Sigmoid colon (tissue), 7 donors: ENCODE measurements at places on chromosomes 13 and 19. TPM values are rescaled to one million over a fixed set of nuclear protein-coding genes. Genes with fewer than 3 reads are reported as not detected.
A peak's percentile ranks its signal among the peaks of the same experiment; 100 is the strongest.

GRCh38 chr19:58330458-58330857 is 3.7 kb downstream of the ZSCAN22 start:
- no peak overlapping the region for H3K4me3 ChIP-seq
- no peak overlapping the region for H3K27ac ChIP-seq
- no peak for DNase-seq
- H3K36me3 ChIP-seq, result peaks cover 7% of the 10 kb centered on the region

DNA sequence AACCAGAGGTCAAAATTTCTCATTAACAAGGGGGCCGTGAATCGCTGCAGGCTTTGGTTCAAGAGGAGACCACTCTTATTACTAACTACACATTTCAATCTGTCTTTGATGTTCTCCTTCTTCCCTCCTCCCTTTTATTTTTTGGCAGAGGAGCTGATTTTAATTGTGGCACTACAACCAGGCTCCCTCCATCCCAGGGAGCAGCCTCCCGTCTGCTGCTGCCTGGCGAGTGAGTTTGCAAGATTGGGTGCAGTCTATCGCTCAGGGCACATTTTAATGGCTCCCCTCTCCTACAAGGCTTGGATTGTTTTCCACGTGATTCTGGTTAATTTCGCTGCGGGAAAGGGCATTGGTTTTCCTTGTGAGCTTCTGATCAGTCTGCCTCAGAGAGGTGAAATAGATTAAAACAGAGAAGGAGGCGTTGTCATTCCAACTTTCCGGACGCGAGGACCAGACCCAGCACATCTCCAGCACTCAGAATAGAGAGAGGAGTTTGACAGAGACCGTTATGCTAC is 81.4 kb downstream of the KCTD15 start:
- no peak for DNase-seq
- no peaks in the 10 kb centered on the region for H3K27me3 ChIP-seq
- no peaks in the 10 kb centered on the region for H3K36me3 ChIP-seq
- H3K4me1 ChIP-seq, result no peaks in the 10 kb centered on the region
- H3K4me3 ChIP-seq, result no peak overlapping the region
- H3K27ac ChIP-seq, result no peak overlapping the region

DNA sequence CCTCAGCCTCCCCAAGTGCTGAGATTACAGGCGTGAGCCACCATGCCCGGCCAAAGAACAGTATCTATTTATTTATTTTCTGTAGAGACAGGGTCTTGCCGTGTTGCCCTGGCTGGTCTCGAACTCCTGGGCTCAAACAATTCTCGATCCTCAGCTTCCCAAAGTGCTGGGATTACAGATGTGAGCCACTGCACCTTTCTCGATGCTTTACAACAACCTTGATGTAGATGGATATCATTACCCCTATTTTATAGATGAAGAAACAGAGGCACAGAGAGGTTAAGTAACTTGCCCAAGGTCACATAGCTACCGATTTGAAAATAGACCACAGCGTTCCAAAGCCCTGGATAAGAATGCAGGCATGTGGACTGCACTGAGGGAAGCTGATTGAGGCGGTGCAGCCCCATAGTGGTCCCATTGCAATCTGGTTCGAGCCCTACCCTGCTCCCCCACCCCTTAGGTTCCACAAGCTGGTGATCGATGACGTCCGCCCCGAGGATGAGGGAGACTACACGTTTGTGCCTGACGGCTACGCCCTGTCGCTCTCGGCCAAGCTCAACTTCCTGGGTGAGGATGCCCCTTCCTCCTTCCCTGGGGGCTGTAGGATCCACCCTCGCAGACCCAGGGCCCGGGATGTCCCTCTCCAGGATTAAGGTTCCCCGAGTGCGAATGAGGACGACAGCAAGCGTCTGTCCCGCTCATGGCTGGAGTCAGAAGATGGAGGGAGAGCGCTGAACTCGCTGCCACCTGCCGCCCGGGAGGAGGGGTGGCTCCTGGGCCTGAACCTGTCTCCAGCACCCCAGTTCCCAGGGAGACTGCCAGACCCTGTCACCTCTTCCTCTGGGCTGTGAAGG is 17.9 kb downstream of the MYBPC2 start:
- H3K27me3 ChIP-seq, result no peaks in the 10 kb centered on the region
- no peak overlapping the region for H3K27ac ChIP-seq
- no peak for DNase-seq
- H3K4me3 ChIP-seq, result no peak overlapping the region
- no peaks in the 10 kb centered on the region for H3K4me1 ChIP-seq

- no peak overlapping the region for H3K4me3 ChIP-seq
- DNase-seq, result no peak
- no peaks in the 10 kb centered on the region for H3K36me3 ChIP-seq
- H3K27me3 ChIP-seq, result no peaks in the 10 kb centered on the region
Measured at GRCh38 chr13:20684546-20684945, 19.0 kb upstream of the IL17D start.

DNA sequence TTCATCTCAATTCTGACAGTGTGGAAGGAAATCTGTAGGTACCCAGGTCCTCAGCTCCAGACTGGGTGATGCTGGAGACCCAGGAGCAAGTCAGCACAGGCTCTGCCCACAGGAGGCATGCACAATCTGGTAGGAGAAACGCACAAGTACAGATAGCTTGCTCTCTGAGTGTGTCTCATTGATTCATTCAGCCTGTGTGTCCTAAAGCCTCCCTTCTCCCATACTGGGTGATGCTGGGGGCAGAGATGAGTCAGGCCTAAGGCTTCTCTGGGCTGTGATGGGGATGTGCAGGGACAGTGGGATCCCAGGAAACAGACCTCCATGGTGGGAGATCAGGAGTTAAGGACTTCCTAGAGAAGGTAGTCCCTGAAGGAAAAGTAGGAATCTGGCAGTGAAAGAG is 6.8 kb downstream of the ZNF526 start:
- peaks cover 31% of the 10 kb centered on the region for H3K36me3 ChIP-seq
- no peaks in the 10 kb centered on the region for H3K4me1 ChIP-seq
- no peaks in the 10 kb centered on the region for H3K27me3 ChIP-seq
- no peak overlapping the region for H3K4me3 ChIP-seq
- H3K27ac ChIP-seq, result no peak overlapping the region

DNA sequence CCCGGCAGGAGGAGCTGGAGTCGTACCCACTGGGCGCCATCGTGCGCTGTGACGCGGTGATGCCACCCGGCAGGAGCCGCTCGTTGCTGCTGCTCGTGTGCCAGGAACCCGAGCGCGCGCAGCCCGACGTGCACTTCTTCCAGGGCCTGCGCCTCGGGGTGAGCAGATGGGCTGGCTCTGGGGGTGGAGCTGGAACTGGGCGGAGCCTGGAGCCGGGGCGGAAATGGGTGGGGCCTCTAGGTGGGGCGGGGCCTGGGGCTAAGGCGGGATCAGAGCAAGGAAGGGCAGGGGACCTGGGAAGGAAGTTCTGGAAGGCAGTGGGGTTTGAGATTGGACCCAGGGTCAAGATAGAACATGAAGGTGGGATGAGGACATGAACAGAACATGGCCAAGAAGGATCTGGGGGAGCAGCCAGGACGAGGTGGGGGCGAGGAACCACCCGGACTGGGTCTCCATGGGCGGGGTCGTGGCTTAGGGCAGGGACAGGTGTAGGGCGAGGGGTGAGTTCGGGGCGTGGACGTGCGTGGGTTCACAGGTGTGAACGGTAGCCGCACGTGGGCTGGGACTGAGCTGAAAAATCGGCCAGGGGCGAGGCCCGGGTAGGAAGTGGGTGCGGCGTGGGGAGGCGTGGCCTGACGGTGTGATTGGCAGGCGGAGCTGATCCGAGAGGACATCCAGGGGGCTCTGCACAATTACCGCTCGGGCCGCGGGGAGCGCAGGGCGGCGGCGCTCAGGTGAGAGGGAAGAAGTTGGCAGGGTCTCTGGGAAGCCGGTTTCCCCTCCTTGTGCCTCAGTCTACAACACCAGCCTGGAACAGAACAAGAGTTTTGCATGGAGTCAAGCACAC is 4.7 kb downstream of the EPS8L1 start:
- peak overlapping the region; percentile 36 for H3K4me3 ChIP-seq
- no peak for DNase-seq
- peaks cover 61% of the 10 kb centered on the region for H3K27me3 ChIP-seq
- peaks cover 26% of the 10 kb centered on the region for H3K4me1 ChIP-seq

DNA sequence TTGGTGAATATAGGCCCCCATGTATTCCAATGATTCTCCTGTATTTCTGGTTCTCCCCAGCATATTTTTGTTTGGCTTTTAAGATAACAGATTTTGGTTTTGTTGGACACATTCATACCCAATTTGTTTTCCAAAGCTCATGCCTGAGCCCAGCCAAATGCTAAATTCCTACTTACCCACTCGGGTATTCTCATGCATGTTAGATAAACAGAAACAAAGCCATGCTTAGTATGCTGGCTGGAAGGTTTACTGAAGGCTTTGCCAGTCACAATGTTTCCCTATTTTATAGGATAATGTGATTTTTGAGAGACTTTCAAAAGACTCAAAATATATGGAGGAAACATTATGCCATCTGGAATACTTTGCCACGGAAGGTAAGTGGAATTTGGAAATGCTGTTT is 206.8 kb downstream of the ATP8A2 start:
- H3K4me1 ChIP-seq, result no peaks in the 10 kb centered on the region
- DNase-seq, result no peak
- no peaks in the 10 kb centered on the region for H3K27me3 ChIP-seq
- no peak overlapping the region for H3K4me3 ChIP-seq

DNA sequence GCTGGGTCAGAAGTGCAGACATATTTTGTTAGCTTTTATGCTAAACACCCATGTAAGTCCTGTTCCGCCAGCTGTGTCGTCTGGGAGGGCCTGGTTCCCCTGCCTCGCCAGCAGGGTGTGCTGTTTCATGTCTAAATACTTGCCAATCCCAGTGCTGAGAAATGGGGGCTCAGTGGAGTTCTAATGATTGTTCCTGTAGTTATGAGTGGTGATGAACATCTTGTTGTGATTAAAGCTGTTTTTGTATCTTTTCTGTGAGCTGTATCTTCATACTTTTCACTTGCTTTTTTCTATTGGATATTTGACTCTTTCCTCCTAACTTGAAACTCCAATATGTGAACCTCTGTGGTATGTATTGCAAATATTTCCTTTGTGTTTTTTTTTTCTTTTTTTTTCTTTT is 32.7 kb downstream of the KDM4B start:
- no peak for DNase-seq
- no peak overlapping the region for H3K27ac ChIP-seq
- peaks cover 8% of the 10 kb centered on the region for H3K4me1 ChIP-seq
- H3K4me3 ChIP-seq, result no peak overlapping the region

DNA sequence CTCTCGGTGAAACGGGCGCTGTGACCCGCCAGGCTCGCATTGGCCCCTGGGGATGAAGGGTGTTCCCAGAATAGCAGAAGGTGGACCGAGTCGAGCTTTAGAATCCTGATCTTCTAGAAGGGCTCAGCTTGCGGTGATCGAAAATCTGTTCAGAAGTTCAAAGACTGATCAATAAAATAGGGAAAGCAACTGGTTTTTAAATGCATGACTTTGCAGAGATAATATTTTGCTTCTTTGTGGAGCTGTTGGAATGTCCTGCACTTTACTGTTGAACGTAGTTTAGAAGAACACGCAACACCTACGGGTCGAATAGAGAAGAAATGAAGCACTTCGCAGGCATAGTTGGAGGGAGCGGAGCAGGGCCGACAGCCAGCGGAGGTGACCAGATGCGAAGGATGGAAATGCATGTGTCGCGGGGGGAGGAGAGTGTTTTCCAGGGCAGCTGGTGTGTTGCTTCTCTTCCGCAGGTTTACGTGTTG is 766 bp downstream of the CEBPG start:
- peaks cover 2% of the 10 kb centered on the region for H3K36me3 ChIP-seq
- peaks cover 37% of the 10 kb centered on the region for H3K4me1 ChIP-seq
- no peaks in the 10 kb centered on the region for H3K27me3 ChIP-seq

DNA sequence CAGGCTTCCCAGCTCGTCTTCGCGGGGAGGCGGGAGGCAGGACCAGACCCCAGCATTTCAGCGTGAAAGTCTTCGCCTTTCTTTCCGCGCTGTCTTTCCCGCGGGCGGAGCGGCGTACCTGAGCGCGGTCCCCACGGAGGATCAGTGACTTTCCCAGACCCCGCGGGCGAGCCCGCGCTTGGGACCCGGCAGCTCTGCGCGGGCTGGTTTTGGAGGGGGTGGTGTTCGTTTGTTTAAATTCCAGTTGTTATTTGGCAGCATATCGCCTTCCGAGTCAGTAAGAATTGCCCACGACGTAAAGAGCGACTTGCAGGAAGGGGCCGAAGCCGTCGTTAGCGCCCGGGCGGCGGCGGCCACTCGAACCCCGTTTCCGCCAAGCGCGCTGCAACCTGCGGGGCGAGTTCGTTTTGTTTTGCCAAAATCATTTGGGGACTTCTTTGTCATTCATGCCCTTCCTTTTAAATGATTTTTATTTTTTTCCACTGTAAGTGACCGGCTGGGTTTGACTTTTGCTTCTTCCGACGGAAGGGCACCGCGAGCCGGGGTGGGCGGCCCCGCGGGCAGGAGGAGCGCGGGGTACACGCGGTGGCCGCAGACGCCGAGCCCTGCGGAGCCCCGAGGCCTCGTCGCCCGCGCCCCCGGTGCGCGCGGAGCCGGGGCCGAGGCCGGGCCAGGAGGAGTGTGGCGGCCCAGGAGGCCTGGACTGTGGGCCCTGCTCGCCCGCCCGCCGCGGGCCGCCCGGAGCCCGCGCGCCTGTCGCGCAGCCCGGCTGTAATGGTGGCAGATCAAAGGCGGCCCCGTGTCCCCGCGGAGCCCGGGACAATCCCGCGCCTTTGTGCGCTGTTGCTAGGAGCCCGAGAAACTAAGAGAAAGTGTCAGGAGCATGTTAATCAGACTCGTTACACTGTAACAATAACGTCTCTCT is 75.9 kb downstream of the ZIC5 start:
- H3K4me3 ChIP-seq, result peak overlapping the region; percentile 35
- DNase-seq, result no peak
- no peaks in the 10 kb centered on the region for H3K36me3 ChIP-seq
- no peak overlapping the region for H3K27ac ChIP-seq
- peaks cover 19% of the 10 kb centered on the region for H3K27me3 ChIP-seq

CYP4F2 gene
- total RNA-seq, result not detected

LRRC8E gene
- total RNA-seq, result not detected

KCNK6 gene
- 6.6 TPM for total RNA-seq

CACNG8 gene
- total RNA-seq, result not detected
